GM10248 (cell line): ENCODE measurements at places on chromosomes 16 and 17.
A peak's percentile ranks its signal among the peaks of the same experiment; 100 is the strongest.

DNA sequence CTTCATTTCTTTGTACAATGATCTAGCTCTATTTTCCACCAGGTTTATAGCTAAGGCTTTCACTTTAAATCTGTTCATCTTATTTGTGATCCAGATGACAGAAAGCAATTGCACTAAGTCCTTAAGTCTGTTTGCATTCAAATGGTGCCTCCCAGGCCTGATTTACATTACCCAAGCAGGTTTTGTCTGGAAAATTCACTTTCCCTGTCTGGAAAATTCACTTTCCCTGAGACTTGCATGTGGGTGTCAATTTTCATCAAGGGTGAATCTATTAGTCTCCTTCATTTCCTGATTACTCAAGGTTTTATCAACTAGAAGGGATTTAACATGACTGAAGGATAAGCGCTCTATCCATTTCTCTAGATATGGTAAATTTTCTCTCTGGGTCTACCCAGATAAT lies 1480.2 kb upstream of the GOT2 start:
- DNase-seq, result no peak

GRCh38 chr16:9124908-9125584 lies 33.6 kb downstream of the HAPSTR1 start:
- no peak for DNase-seq

- DNase-seq, result no peak
Measured at GRCh38 chr17:50212121-50212843, 10.9 kb upstream of the COL1A1 start.

DNA sequence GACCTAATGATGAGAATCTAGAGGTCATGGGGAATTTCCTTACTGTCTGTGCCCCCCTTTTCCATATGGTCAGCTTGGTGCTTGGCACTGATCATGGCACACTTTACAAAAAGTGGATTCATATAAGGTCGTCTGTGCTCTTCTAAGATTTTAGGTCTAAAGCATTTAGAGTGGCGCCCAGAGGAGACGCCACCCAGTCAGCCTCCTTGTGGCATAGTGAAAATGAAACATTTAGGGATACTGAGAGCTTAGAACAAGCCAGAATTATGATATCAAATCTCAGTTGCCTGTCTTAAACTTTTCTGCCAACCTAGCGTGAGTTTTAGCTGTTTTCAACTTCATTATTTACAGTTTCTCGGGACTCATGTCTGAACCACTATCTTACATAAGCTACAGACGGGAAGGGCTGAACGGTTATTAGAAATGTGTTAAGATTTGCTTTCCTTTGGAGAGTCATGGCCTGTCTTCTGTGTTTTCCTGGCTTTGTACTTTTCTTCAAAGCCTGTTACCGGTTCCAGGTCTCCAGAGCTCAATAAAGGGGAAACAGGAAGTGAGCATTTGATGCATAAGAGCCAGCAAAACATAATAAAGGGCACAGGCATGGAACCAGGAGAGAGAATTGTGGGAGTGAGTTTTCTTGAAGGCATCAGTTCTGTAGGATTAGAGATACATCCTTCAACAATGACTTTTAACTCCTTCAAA lies 13.7 kb downstream of the ZNRF1 start:
- DNase-seq, result no peak

GRCh38 chr16:57590654-57591085 lies 37.8 kb upstream of the ADGRG1 start:
- no peak for DNase-seq

GRCh38 chr16:27193300-27193990 lies 9.9 kb upstream of the KDM8 start:
- DNase-seq, result no peak

DNA sequence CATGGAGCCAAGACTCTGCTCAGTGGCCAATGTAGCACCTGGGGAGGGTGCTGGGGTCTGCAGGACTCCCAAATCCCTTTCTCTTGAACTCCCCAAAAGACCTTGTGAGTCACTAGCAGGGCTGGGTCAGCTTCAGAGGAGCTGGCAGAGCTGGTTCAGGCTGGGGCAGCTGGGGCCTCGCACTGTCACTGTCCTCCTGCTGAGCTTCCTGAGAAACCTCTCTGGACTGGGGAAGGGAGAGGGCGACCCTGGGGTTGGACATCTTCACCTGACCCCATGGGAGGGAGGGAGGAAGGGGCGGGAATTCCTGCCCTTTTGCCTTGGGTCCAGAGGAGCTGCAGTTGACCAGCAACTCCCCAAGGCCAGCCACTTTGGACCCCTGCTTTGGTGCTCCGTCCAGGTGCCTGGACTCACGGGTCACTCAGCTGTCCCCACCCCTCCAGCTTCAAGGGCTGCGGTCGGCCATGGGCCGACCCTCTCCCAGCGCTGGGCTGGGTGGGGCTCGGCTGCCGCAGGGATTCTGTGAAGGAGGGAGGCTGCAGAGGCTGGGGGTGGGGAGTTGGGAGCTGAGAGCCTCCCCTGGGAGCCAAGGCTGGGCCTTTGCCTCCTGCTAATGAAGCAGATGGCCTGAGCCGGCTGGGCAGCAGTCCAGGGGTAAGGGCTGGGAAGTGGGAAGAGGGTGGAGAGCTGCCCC lies 9.2 kb downstream of the FMNL1 start:
- DNase-seq, result no peak

- DNase-seq, result peak; percentile 22
Measured at GRCh38 chr17:30379303-30379902, 676 bp downstream of the CPD start.

DNA sequence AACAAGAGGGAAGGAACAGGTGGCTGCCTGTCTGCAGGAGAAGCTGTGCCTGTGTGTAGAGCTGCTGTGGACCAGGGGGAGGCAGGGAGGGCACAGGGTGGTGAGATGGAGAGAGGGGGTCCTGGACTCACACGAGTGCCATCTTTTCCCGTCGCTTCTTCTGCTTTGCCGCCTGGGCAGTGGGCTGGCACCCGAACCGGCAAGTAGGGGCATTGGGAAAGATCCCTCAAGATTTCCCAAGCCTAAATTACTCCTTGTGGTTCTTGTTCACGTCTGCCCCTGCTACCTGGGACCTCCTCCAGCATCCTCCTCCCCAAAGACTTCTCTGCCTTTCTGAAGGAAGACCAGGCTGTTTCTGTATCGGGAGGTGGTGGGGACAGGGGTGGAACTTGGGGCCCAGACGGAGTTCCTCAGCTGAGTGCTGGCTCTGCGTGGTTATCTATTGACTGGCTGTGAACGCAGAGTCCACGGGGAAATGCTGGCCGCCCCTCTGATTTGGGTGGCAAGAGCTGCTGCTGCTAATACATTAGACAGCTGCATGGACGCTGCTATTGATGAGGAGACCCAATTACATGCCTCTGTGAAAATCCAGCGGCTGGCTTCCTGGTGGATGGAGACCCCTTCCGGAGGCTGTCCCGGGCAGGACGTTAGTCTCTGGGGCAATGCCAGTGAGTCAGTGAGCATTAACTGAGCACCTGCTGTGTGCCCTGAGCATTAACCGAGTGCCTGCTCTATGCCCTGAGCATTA lies 114.5 kb downstream of the OR1D5 start:
- DNase-seq, result no peak

GRCh38 chr17:49789243-49789578 lies 730 bp downstream of the KAT7 start:
- DNase-seq, result no peak

DNA sequence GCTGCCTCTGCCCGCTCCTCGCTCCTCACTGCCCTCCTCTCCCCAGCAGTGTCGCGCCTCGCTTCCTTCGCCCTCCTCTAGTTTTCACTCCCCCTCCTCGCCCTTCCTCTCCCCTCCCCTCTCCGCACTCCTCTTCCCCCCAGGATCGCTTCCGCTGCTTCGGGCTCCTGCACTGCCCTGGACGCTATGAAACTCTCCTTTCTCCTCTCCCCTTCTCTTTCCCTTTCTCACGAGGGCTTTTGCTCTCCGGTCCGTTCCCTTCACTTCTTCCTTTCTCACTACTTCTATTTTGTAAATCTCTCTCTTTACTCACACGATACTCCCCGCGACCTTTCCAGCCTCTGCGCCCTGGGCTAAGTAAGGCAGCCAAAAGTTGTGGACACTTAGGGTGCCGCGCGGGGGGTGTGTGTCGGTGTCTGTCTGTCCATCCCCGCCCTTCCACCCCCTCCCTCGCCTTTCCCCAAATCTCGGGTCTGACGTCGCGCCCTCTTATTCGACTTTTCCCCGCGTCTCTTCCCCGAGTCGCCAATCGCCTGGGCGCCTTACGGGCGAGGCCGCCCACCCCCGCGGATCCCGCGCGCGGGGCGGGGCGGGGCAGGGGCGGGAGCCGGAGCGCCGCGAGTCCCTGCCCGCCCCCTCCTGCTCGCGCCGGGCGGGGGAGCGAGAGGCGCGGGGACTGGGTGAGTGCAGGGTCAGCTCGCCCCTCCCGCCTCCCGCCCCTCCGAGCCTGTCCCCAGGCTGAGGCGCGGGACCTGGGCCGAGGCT lies at the start of gene IRX3:
TSS of gene IRX3 (minus strand) at position 422 of the 765 bp plus-strand sequence. CDS start 737 bp downstream, outside the sequence.
- no peak for DNase-seq

DNA sequence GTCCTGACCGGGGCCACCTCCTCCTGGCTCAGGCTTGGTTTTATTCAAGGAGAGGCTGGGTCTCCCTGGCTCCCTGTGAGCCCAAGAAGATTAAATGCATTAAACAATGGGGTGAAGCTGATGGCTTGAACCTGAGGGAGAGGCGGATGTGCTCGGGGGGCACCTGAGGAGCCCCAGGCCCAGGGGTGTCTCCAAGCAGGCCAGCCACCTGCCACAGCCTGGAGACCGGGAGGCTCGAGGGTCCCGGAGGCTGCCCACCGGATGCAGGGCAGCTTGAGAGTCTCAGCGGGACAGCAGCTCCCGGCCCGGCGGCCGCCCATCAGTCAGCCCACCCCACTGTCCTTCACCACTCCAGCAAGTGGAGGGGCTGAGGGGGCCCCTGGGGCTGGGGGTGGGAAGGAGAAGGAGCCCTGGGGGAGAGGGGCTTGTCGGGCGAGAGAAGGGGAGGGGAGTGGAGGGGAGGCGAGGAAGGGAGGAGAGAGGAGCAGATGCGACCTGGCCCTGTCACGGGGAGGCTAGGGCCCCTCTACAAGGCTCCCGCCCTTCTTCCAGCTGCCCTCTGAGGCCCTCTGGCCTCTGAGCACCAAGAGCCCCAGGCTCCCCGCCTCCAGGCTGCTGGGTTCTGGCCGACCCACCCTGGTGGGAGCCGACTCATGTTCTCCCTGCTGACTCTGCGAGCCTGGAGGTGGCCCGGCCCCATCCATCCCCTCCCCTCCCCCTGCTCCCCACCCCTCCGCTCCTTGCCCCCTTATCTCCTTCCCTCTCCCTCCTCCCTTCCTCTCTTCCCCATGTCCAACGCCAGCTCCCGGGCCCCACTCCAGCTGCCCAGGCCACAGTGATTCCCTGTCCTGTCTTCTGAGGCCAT lies 13.2 kb downstream of the CD7 start:
- no peak for DNase-seq

DNA sequence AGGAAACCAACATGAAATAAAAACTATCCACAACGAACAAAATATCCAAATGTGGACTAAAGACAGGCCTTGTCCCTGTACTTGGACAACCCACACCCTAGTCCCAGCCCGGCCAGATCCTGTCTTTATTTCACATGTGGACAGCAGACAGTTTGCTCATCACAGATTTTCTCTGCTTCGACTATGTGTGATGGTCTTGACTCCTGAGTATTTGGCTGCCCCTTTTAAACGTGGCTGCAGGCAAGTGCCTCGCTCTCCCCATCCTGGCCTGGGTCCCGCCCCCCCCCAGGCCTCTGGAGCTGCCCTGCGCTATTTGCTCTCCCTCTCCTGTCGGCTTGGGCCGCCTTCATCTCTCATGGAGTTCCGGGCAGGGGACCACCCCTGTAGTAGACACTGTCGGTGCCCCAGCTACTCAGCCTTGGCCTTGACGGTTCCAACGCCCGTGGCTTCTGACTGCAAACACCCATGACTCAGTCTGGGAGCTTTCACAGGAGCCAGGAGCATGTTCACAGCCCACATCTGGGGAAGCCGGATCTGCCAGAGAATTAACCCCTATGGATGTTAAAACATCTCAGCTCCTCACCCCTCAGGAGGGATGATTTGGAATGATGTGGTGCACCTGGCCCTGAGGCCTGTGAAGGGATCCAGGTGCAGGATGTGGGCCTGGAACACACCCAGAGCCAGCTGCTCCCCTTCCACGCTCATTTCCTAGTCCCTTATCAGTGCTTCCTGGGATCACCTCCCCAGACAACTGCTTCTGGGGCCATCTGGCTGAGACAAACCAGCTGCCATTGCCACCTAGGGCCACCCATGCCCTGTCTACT lies 229.7 kb upstream of the RPL38 start:
- no peak for DNase-seq

DNA sequence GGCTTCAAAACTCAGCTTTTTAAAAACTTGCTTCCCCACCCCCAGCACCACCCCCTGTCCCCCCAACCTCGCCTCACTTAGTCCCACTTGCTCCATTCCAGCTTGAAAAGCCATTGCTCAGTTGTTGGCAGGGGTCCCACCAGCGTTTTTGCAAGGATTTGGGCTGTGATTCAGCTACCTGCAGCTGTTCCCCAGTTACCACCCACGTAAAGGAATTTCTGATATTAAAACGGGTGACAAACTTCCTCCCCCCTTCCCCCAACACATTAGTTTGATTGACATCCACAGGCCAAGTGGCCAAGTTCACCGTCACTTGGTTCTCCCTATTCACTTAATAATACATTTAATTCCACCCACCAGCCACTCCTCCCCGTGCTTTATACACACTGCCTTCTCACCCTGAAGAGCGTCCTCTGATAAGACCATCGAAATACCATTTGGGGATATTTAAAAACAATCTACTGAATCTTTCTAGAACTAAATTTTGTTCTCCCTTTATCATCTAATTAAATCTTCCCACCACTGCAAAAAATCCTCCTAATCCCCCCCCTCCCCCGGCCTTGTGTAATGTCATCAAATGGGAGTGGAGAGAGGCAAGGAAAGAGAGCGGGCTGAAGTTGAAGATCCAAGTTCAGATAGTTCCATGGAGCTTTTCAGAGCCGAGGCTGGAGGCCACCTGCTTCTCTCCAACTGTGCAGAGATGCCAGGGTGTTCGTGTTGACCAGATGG lies 55.1 kb downstream of the SOX9 start:
- no peak for DNase-seq

- no peak for DNase-seq
Measured at GRCh38 chr16:47311738-47312505, 148.9 kb downstream of the ITFG1 start.

GRCh38 chr17:60156746-60157145 lies 7.0 kb downstream of the CA4 start:
- no peak for DNase-seq

GRCh38 chr17:79785900-79786810 lies 8.2 kb downstream of the CBX2 start:
- DNase-seq, result no peak

GRCh38 chr17:82463925-82464566 lies 5.5 kb downstream of the NARF start:
- DNase-seq, result no peak

GRCh38 chr17:62705156-62705777 lies 77.8 kb downstream of the MRC2 start:
- DNase-seq, result no peak

DNA sequence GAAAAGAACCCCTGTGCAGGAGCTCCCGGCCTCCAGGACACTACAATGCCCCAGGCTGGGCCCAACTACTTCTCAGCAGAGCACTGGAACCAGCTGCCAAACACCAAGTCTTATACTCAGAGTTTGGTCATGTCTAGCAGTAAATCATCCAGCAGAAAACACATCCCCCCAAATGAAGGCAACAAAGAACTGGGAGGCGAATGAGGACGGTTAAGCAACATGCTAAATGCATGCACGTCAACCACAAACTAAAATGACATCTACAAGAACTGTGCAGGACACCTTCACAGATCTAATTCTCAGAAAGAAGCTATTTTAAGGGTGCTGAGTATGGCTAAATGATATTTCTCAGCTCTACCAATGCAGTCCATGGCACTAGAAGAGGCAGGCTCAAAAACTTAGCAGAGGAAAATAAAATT lies 7.6 kb upstream of the IRX5 start:
- no peak for DNase-seq

GRCh38 chr16:63361032-63361624 lies 1324.9 kb upstream of the CDH8 start:
- DNase-seq, result peak; percentile 23
